ENCODE measurements at places on chromosomes 16 and 17.

GRCh38 chr17:57315061-57316015 lies 59.0 kb downstream of the MSI2 start:
- DNase-seq: no peak

DNA sequence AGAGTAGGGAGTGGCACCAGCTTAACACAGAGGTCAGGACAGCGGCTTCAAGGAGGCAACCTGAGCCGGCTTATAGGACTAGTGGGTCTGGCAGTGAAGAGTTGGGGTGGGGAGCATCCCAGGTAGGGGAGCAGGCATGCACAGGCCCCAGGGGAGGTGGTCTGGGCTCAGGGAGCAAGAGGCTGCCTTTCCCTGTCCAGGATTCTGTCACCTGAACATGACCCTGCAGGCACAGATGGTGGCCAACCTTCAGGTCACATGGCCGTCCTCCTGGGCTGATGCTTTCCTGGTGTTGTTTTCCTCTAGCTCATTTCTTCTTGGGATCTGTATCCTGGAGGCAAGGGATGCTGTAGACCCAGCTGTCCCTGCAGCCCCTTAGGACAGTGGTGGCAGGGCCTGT lies 3.5 kb upstream of the MYO15A start:
- DNase-seq: no peak

DNA sequence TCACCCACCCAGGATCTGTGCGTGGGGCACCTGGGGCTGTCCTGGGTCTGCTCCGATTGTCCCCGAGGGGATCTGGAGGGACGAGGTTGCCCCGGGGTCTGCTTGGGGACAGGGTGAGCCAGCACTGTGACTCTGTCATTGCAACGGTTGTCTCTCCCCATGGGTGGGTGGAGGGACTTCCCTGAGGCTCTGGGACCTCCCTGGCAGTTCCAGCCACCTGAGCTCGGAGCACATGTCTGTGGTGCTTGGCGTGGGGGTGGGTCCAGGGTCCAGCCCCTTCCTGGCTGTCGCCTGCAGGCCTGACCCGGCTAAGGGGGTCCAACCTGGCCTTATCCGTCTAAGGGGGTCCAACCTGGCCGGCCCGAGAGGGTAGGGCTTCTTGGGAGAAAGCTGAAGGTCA lies 8.5 kb upstream of the CBFA2T3 start:
- DNase-seq: no peak

- no peak for DNase-seq
Observed at GRCh38 chr17:76539631-76540271, at the start of gene PRCD. Gene PRCD, plus strand, starts transcription at chr17:76540044. Its CDS starts 98 bp downstream, at chr17:76540142.

GRCh38 chr17:10557422-10557821 lies 8.0 kb upstream of the MYH2 start:
- no peak for DNase-seq

- DNase-seq: no peak
Observed at GRCh38 chr16:57539072-57539796, 2.9 kb upstream of the CCDC102A start.

GRCh38 chr17:76561799-76562268 lies 22.0 kb downstream of the PRCD start:
- no peak for DNase-seq

DNA sequence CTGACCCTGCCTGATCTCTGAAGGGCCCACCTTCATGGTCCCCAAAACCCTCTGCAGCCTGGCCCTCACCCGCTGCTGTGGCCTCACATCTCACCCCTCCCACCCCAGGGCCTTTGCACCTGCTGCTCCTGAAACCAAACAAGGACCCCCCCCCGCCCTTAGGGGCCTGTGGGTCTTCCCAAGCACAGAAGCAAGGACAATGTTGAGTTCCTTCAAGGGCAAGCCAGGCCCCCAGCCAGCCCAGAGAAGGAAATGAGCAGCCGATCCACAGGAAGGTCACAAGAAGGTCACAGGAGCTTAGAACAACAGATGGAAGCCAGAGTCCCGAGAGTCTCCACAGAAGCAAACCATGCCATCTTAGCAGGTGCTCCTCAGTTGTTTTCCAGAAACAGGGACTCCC lies 493 bp upstream of the PDE6G start:
- DNase-seq: no peak

GRCh38 chr17:50619489-50619888 lies 15.2 kb upstream of the ABCC3 start:
- DNase-seq: no peak

- DNase-seq: no peak
Observed at GRCh38 chr16:67673712-67674580, 7.3 kb downstream of the C16orf86 start.

DNA sequence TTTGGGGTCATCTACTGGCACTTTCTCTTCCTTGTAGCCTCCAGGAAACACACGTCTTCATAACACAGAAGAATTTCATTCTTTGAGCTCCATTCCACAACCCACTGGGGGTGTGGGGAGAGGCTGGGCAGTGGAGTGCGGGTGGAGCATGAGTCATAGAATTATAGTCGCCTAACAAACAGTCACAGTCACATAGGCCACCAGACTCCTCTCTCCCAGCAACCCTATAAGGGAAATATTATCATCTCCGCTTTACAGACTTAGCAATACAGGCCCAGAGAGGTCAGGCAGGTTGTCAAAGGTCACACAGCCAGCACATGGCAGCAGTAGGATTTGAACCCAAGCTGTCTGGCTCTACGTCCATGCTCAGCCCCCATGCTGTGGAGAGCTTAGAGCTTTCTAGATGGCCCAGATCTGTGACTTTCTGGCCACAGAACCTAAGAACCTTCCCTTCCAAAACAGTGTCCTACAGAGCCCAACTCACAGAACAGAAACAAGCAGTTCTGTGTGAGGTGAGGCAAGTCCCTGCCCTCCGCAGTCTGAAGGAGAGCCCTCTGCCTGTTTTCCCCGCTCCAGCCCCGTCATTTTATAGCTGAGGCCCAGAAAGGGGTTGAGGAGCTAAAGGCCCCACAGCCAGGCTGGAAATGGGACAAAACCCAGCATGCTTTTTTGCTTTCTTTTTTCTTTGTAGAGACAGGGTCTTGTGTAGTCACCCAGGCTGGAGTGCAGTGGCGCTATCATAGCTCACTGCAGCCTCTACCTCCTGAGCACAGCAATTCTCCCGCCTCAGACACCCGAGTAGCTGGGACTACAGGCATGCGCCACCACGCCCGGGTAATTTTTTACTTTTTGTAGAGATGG lies 10.7 kb upstream of the LITAF start:
- no peak for DNase-seq

DNA sequence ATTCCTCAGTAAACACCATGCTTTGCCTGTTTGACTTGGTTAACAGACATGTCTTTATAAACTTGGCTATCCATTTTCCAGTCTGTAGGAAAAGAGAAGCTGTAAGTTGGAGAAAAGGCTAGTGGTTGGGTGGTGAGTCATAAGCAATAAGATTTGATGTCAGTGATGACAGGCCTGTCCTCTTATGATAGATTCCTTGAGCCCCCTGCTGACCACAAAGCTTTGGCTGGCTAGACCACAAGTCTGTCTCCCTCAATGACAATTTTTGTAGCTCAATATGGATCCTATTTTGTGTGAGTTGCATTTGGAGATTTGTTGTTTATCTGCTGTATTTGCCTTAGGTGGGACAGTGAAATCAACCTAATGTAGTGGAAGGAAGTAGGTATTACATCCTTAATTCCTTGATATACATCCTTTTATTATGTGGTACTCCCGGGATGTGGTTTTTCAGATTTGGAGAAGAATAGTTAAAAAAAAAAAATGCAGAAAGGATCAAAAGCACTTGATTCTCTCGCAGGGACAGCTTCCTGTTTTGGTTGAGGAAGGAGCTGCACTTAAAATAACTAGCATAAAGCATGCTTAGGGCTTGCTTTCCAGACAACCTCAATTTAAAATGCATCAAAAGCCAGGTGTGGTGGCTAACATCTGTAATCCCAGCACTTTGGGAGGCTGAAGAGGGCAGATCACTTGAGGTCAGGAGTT lies 67.4 kb downstream of the SIAH1 start:
- no peak for DNase-seq

- no peak for DNase-seq
Observed at GRCh38 chr16:70589998-70590471, 56.3 kb upstream of the IL34 start.

- no peak for DNase-seq
Observed at GRCh38 chr17:1946021-1946932, 78.9 kb downstream of the RTN4RL1 start.

DNA sequence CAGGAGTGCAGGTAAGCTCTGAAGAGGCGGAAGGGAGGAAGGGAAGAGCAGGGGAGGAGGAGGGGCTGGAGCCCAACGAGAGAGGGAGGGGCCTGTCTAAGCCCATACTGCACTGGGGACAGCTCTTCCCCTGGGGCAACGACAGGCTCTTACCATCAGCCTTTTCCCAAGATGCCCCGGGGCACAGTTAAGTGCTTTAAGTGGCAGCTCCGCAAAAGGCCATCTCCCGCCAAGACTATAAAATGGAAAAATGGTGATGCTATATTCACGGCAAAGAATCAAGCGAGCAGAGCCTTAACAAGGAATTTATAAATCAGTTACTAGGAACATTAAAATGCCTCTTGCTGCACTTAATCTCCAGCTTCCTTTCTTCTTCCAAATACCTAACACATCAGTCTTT lies 110.2 kb upstream of the NLRP1 start:
- no peak for DNase-seq

GRCh38 chr17:55437159-55437605 lies 15.5 kb upstream of the MMD start:
- no peak for DNase-seq

GRCh38 chr17:28319598-28319935 lies 567 bp downstream of the TMEM97 start:
- DNase-seq: no peak

- no peak for DNase-seq
Observed at GRCh38 chr17:1648173-1648962, 1.3 kb downstream of the RILP start.

GRCh38 chr16:67594256-67594915 lies 32.1 kb downstream of the CTCF start:
- DNase-seq: no peak

DNA sequence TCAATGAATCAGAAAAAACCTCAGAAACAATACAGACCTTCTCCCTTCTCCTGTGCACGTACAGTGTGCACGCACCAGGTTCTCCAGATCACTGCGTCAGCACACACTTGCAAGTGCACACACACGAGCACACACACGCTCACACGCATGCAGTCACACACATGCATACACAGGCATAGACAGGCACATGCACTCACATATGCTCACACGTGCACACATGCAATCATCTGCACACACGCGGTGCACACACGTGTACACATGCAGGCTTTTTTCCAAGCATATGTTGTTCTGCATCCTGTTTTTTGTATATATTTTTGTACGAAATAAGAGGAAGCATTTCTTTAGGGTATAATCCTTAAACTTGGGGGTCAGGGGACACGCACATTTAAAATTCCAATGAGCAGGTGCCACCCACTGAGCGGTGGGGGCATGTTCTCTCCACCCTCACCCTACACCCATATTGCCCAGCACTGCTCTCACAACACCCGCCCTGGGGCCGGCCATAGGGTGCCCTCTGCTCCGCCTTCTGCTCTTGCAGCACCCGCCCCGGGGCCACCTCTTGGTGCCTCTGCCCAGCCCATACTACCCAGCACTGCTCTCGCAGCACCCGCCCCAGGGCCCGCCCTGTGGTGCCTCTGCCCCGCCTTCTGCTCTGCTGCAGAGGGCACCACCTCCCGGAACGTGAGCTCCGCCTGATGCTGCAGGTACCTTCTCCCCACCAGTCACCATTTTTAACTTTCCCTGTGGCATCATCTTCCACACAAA lies 20.9 kb downstream of the KLHDC4 start:
- DNase-seq: no peak

- DNase-seq: no peak
Observed at GRCh38 chr17:61487989-61488595, 35.9 kb downstream of the TBX4 start.

DNA sequence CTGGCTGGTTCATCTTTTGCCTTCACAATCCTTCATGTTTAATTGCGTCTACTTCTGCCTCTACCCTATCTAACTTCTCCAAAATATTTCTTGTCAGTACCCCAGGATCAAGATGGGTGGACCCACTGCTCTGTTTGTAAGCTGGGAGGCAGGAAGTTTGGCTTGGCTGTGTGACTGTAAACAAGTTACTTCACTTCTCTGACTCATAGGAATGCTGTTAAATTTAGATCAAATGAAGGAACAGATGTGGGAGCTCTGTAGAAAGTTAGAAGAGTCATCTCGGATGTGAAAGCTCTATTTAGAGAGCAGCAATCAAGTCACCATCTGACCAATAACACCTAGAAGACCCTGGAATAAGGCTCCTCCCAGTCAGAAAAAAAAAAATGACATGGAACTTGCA lies 55.2 kb upstream of the MRTFB start:
- DNase-seq: no peak

- DNase-seq: no peak
Observed at GRCh38 chr16:53822936-53823529, 119.1 kb downstream of the FTO start.

DNA sequence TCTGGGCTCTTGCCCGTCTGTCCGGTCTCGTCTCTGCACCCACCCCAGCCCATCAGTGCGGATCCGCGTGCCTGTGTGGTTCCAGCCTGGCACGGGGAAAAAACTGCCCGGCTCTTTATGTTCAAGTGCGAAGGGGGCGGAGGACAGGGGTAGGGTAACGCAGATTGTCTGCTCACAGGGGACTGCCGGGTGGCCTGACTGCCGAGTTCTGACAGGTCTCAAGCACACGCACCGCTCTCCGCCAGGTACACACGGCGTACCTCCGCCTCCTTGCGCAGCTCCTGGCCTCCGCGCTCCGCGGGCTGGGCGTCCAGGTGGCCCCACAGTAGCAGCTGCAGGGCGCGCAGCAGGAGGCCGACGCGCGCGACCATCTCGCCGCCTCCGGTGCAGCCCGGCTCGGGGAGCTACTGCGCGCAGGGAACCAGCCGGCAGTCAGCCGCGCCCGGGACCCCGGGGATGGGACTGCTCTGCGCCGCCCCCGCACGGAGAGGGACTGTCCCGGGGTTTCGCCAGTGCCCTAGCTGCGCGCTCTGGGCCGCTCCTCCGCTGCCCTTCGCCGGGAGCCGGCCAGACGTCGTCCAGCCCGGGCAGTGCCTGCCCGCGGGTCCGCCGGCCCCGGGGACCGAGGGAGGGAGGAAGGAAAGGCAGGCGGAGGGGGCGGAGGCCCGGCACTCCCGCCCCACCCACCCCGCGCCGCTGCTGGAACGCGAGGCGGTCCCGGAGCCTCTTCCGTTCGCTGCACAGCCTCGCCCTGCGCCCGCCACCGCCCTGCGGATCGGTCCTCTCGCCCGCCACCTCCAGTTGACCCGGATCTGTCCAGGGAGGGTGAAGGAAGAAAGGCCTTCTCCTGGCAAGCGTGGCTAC lies at the start of gene MMP28:
Gene MMP28, minus strand, starts transcription at position 635 of the 864 bp plus-strand sequence. Its CDS starts 264 bp downstream, at position 371.
- no peak for DNase-seq

DNA sequence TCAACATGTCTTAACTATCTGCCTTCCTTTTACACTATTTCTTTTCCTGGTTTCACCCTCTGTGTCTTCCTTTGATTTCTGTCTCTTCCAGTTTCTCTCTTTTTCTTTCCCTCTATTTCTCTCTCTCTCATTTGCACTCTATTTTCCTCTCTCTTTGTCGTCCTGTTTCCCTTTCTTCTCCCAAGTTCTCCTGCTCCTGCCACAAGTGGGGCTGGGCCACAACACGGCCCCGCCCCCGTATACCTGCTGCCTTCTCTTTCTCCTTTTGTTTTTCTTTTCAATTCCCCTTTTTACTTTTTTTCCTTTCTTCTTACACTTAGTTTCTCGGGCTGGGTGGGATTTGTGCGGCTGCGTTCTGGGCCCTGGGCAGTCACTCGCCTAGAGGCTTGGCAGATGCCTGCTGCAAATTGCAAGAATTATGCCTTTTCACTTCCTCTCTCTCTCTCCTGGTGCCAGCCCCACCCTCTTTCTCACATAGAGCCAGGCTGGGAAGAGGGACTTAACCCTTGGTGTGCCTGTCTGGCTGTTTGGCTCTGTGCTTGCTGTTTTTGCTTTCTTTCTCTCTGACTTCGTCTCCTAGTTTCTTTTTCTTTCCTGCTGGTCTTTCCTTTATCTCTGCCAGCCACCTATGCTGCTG lies 2139.4 kb downstream of the TP53TG3F start:
- DNase-seq: no peak
